Activated T-helper 17 cell treated with anti-CD3 and anti-CD28 coated beads, Interleukin-2, amount 50 U/mL, for 72 hours (primary cell): ENCODE measurements at places on chromosomes 11 and 22.

DNA sequence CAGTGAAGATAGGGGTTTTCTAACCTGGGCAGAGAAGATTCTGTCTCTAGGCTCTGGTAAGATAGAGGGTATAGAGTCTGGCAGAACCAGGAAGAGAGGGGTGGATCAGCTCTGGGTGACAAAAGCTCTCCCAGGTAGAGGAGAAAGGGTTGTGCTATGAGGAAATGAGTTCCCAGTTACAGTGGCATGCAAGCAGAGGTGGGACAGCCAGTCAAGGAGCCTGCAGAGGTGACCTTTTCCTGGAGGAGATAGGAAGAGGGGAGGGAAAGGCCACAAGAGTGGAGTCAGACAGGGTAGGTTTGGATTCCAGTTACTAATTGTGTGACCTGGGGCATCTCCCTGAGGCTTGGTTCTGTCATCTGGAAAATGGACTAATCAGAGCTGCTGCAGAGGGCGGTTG, 3.4 kb upstream of the CAPN5 start:
- ATAC-seq: no peak

DNA sequence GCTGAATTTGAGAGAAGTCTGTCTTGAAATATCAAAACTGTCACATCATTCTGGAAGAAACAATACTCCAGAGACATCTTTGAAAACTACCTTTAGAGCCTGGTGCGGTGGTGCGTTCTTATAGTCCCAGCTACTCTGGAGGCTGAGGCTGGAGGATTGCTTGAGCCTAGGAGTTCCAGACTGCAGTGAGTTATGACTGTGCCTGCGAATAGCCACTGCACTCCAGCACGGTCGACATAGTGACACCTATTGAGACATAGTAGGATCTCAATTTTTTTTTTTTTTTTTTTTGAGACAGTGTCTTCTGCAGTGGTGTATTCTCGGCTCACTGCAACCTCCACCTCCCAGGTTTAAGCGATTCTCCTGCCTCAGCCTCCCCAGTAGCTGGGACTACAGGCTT, 11.5 kb upstream of the AIFM3 start:
- ATAC-seq: peak; percentile 28

DNA sequence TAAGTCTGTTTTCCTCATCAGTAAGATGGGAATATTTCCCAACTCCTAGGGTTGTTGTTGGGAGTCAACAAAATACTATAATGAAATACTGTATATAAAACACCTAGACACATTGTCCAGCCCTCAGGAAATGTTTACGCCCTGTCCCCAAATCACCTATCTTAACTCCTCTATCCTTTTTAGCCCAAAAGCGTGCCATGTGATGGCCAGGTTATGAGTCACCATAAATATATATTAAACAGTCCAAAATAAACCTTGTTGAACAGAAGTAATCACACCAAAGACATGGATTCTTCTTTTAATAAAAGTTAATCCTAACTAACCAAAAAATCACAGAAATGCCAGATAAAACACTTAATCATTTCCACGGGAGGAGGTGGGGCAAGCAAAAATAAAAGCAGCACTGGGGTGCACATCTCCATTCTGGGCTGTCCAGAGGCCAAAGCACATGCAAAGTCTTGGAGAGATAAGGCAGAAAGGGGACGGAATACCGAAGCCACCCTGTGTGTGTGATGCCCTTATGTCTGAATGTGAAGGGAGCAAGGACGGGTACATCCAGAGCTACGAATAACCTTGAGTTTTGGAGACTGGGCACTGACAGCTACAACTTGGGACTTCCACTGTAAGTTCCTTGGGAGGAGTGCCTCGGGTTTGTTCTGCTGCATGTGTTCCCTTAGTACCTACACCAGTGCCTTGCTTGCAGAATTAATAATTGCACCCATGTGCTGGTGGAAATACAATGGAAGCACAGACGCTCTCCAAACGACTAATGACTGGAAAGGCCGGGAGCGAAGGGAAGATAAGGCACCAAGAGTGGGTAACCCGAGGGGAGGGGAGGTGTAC, 1.1 kb downstream of the OSBP start:
- no peak for ATAC-seq

GRCh38 chr22:48182031-48182430, 1419.6 kb downstream of the TBC1D22A start:
- no peak for ATAC-seq

- ATAC-seq: no peak
Observed at GRCh38 chr11:19101796-19102520, 15.0 kb upstream of the ZDHHC13 start.

DNA sequence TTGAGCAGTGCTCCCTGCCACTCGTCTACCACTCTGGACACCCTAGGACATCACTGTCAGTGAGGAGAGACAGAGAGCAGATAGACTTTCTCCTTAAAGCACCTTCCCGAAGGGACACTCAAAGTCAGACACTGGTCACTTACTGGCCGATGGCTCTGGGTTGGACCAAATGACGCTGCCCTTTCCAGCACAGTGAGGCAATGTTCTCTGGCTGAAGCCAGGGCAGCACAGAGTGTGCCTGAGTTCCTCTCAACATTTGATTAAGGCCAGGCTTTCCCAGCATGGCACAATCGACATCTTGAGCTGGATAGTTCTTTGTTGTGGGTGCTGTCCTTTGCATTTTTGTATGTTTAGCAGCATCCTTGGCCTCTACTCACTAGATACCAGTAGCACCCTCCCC, 206.2 kb downstream of the CSNK2A3 start:
- no peak for ATAC-seq

DNA sequence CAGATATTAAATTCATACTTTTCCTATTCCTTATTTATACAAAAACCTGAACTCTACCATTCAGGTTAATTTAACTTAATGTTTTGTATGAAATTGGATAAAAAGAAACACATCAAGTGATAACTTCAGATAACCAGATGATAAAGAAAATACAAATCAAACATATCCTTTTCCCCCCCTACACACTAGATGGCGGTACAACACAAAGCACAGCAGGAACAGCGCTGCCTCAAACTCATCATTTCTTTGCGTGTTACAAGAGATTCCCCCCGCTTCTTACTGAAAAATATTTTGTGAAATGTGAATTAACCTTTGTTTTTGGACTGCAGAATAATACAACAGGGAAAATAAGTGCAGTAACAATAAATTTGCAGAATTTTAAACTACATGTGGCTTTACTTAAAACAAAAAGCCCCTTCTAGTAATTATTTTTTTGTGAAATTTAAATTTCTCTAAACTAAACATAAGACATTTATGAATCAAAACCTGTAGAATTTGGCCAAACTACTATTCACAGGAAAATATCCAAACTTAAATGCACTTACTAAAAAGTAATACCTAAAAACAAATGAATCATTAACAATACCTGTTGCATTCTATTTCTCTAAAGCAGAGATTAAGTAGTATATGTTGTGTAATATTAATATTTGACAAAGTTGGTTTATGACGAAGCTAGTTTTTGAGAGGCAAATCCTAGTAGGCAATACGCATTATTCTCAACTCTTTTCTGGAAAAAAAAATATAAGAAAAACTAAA, 74.4 kb downstream of the ARHGAP32 start:
- ATAC-seq: no peak

DNA sequence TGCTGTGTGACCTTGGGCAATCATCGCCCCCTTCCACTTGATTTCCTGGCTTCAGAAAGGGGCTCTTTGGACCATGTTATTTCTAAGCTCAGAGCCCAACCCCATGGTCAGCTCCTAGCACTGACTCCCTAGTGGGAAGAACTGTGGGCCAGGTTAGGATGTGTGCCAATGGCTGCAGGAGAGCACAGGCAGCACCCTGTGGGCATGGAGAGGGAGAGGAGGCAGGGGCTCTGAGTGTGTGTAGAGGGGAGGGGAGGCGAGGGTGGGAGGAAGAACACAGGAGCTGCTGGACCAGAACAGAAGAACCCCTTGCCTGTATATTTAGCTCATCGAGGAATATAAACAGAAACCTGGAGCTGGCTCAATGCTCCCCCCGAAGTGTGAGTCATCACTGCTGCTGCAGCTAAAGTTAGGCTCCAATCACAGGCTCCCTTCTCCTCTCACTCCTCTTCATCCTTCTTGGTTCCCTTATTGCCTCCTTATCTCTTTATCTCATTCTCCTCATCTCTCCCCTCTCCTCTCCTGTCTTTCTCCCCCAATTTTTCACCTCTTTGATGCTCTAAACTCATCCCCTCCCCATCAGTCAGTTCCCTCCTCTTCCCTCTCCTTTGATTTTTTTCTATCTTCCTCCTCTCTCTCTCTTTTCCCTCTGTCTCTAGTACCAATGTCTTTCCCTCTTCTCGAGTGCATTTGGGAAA, 14.5 kb upstream of the RPS19BP1 start:
- no peak for ATAC-seq

DNA sequence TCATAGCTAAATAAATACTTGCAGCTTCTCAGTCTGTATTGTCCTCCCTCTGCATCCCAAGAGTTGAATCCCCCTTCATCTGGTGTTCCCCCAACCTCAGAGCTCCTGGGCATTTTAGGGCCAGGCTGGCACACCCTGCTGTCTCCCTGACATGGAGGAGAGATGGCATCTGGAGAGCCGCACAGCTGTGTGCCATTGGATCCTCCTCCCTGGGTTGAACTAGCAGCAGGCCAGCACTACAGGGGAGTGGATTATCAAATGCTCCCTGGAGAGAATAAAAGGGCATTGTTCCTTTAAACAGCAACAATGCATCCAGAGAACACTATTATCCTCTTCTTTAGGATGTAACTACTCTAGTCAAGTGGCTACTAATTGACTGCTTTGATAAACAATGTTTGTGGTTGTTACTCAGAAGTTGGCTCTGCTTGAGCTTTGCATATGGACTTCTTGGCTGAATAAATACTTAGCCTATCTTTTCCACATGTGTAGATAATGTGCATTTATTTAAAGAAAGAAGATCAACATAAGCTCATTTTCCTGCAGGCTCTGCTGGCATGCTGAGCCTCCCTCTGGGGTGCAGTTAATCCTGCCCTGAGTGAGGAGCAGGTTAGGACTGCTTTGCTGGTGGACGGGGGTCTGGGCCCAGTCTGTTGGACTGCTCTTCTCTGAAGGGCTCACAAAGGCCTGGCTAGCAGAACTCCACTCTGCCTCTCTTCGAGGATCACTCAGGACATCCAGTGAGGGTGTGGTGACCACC, 897.2 kb downstream of the TBC1D22A start:
- no peak for ATAC-seq

GRCh38 chr22:44293876-44294275, 18.9 kb downstream of the SHISAL1 start:
- ATAC-seq: no peak

DNA sequence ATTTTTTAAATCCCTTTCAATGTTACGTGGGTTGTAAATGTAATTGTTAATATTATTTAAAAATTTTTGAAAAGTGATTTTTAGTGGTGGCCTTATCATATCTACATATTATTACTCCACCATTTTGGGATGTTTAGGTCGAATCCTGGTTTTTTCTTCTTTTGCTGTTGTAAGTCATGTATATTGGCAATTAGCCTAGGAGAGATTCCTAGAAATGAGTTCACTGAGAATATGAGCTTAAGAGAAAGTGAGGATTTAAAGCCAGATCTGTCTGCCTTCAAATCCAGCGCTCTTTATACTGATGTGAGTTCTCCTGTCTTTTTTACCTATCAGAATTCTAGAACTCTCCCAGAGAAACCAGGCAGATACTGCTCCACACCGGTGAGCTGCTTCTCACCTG, 56.1 kb downstream of the PTPRJ start:
- no peak for ATAC-seq

GRCh38 chr22:39935612-39936011, 24.6 kb upstream of the TMA7B start:
- ATAC-seq: no peak
